ENCODE measurements at places on chromosomes 11 and 22.

DNA sequence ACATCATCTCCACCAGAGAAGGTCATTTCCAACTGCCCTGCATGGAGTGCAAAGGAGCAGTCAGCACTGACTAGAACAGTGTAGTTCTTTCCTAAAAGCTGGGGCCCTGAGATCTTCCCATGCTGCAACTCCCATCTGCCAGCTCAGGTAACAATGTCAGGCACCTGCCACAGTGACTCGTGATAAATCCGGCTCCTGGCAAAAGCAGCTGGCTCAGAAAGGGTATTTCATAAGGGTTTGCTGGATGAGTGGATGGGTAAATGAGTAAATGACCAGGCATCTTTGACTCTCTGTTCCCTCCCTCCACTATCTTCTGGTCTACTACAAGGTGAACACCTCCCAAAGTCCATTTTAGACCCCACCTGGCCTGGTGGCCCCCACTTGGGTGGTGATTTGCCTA, 403.6 kb downstream of the NXPE2 start:
- DNase-seq, result no peak

- no peak for DNase-seq
Observed at GRCh38 chr11:72730243-72730642, 22.0 kb downstream of the ARAP1 start.

DNA sequence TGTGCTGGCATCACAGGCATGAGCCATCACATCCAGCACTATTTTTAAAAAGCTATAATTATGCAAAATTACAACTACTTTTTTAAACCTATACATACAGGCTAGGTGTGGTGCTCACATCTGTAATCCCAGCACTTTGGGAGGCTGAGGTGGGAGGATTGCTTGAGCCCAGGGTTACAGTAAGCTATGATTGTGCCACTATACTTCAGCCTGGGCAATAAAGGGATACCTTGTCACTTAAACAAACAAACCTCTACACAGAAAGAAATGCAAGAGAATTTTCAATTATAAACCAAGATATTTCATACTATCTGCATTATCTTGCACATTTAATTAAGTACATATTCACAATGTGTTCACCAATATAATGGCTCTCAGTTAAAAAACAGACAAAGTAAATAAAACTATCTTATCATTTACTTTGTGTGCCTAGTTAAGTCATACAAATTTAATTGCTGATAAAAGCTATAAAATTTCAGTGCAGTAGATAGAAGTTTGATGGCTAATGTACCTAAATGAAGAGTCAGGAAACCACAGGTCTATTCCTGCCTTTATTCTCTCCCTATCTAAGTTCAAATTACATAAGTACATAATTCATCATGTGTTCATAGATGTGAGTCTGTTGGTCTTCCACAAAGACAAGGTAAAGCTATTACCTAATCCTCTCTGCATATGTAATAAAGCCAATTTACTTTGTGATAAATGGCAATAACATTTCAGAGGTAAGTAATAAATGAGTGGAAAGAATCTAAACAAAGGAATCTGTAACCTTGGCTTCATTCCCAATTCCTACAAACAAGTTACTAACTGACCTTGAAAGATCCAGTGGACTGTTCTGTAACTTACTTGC, 9.0 kb upstream of the RDX start:
- DNase-seq, result no peak

GRCh38 chr11:91904792-91905785, 319.5 kb upstream of the FAT3 start:
- DNase-seq, result no peak

DNA sequence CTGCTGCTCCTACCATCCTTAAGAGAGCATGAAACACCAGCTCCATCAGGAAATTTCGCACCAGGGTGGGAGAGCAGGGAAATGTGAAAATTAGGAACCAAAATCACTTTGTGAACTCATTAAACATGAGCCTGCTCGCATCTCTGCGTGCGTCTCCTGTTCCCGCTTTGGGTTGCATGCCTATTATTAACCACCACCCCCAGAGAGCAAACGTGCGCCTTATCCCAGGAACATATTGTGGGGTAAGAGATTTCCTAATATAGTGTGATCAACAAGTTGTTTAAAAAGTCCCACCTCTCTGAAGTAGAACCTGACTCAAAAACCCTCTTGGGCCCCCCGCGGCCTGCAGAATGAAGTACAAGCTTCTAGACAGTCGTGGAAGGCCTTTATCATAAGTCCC, 115.0 kb downstream of the TENM4 start:
- DNase-seq, result no peak

DNA sequence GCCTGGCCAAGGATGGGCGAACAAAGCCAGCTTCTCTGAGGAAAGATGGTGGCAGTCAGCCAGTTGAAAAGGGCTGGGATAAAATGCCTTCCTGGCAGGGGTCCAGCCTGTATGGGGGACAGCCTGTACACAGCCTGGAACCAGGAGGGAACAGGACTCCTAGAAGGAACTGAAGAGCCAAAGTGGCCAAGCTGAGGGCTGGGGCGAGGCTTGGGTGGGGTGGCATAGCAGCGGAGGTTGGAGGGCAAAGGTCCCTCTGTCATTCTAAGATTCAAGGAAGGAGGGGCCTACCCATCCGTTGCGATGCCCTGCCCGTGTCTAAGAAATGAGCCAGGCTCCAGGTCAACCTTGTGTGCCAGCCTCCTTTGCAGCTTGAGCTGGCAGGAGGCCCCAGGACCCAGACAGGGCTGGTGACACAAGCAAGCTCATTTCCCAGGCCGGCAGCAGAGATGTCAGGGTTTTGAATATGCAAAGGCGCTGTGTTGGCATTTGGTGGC, 22.6 kb downstream of the FADD start:
- DNase-seq, result no peak

GRCh38 chr11:65103476-65103875, 7.5 kb downstream of the VPS51 start:
- DNase-seq, result no peak

GRCh38 chr11:114705280-114706024, 27.1 kb downstream of the NXPE2 start:
- DNase-seq, result no peak

DNA sequence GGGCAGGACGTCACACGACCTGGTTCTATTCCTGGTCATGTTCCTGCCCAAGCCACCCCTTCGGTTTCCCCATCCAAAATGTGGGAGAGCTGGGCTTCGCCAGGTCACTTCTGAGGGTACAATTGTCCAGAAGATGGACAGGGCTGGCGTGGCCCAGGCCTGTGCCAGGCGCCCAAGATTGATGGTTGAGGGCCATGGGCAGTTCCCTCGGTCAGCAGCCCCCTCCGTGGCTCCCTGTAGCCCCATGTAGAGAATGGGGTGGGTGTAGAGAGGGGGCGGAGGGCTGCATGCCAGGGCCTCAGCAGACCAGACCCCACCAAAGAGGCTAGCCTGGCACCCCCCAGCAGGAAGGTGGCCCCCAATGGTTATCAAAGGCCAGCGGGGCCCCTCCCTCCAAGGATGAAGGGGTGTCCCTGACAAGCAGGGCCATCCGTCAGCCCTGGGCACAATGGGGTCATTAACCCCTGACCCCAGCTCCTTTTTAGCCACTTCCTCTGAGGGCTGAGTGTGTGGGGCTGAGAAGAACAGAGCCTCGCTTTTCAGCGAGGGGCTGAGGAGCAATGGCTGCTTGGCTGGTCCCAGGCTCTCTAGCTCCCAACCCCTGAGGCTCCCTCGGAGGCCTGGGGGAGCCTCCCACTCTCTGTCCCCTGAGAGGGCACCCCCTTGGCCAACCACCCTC, 11.0 kb upstream of the PICK1 start:
- DNase-seq, result no peak

- DNase-seq, result no peak
Observed at GRCh38 chr11:101345891-101346290, 216.3 kb upstream of the PGR start.
